NCI-H1417 treated with DMSO at 0.1 percent for 48 hours (cell line): ENCODE measurements at places on chromosomes 6 and 20.

DNA sequence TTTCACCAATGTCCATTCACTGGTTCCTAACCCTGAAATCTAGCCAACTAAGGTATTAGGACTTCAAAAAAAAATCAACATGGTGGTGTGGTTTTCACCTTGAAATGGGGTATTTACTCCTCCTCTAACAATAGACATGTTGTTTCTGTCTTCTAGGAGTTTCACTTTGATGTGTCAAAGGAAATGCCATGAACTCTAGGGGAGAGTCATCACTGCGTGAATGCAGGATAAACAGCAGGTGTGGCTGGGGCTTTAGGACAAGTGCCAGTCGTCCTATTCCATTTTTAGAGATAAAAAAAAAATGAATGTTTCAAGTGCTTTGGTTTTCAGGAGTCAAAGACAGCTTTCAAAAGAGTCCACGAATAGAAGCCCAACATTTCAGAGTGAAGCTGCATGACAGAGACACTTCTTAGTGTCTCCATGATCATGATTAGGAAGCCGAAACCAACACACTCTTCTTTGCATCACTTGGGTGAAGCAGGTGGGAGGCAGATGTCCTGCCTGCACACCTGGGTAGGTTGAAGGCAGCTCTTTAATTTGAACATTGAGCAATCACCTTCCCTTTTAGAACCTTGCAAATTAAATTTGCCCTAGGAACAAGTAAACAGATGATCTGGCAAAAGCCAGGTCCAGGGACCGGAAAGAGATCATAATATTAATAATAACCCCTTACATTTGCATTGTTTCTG lies 328.5 kb upstream of the PRDM1 start:
- DNase-seq, result peak; percentile 14

DNA sequence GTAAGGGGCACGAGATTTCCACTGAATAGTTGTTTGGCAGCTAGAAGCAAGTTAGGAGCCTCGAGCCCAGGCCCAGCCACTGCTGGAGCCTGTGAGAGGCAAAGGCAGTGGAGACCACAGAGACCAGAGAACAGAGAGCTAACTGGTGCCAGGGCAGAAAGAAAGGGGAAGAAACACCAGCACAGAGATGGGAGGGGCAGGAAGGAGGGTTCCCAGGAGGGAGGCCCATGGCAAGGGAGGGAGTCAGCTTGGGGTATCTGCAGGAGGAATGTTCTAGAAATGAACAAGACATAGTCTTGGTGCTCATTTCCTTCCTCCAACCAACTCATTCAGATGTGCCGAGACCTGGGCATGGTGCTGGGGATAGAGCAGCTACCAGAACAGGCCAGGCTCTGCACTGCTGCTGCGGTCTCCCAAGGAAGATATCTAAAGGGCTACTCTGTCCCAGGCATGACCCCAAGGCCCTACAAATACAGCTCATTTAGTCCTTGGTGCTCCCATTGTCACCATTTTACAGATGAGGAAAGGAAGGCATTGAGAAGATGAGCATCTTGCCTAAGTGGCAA lies 10.7 kb downstream of the ANGPT4 start:
- DNase-seq, result no peak

- no peak for DNase-seq
These were observed 38.4 kb upstream of the FUCA2 start for GRCh38 chr6:143549949-143550268.

DNA sequence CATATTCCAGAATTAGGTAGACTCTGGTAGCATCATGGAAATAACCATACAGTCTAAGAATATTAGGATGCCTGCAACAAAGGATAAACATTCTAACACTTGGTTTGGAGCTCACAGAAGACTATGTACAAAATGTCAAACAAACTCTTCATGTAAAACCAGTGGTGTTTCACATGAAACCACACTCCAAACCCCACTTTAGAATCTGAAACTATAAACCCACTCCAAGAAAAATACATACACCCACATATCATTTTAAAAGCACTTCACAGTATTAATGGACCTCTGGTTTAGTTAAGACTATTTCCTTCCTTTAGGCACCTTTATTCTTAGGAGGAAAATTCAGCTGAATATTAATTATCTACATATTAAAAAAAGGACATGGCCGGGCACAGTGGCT lies 10.5 kb downstream of the AURKA start:
- DNase-seq, result no peak

DNA sequence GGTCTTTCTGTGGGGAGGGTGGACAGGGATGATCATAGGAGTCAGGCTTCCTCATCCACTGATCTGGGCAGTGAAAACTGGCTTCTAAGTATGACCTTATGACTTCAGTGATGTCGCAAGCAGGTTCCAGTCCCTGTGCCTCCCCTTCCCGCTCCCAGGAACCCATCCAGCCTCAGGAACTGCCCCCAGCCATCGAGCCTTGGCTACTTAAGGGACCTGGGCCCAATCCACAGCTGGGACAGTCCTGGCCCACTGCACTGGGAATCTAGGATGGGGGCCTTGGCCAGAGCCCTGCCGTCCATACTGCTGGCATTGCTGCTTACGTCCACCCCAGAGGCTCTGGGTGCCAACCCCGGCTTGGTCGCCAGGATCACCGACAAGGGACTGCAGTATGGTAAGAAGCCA lies at the start of gene LBP:
TSS of gene LBP (plus strand) at position 236 of the 405 bp plus-strand sequence. CDS start at position 271, 35 bp downstream.
- no peak for DNase-seq

GRCh38 chr6:94372229-94372628 lies 952.9 kb upstream of the EPHA7 start:
- DNase-seq, result no peak

GRCh38 chr6:44057238-44057930 lies 69.9 kb downstream of the MRPL14 start:
- DNase-seq, result no peak

GRCh38 chr6:113980937-113981554 lies 10.1 kb upstream of the HDAC2 start:
- no peak for DNase-seq

- no peak for DNase-seq
These were observed 66.8 kb upstream of the MOCS1 start for GRCh38 chr6:40000964-40001515.

- no peak for DNase-seq
These were observed 9.6 kb downstream of the VSX1 start for GRCh38 chr20:25072226-25072811.

DNA sequence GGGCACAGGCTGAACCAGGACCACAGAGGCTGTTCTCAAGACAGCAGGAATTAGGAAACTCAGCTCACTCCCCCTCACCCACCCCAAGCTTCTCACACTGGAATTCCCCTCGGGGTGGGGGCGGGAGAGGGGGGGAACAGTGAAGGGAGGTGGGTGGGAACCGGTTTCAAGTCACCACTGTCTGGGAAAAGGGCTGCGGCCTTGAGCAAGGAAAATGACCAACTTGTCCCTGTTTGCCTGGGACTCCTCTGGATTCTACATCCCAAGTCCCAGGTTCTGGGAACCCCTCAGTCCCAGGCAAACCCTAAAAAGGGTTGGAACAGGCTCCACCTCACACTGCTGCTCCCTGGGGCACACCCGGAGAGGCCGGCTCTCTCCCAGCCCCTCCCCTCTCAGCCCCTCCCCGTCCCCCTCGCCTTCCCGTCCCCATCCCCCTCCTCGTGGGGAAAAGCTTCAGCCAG lies 230.7 kb downstream of the TFAP2C start:
- no peak for DNase-seq

GRCh38 chr6:34774967-34775366 lies 16.9 kb upstream of the BLTP3A start:
- DNase-seq, result no peak

DNA sequence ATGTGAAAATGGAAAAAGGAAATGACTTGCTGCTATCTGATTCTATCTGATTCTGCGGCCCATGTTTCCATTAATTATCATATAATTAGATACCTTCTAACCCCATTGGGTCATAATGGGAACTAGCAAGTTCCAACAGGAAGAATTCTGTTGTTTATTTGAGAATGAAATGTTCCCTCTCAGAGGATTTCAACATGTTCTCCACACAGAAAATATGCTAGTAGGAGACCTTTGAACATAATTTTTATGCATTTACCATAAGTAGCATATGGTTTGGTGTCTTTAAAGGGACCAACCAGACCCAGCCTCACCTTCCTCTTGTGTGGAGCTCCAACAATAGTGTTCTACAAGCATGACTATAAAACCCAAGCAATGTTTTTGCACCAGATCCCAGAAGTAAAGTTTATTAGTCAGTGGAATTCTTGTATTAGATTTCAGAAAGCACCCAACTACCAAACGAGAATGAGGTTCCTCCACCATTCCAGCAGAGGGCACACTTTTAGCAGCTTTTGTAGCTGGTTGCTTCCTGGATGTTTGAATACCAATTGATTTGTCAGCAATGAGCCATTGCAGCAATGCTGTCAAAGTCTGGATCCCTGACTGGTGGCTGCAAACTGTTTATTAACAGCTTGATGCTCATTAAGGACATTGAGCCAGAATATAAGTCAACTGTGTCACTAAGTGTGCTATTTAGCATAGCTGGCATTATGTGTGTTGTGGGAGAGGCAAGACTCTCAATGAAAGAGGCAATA lies 143.6 kb upstream of the GJE1 start:
- DNase-seq, result peak; percentile 19

DNA sequence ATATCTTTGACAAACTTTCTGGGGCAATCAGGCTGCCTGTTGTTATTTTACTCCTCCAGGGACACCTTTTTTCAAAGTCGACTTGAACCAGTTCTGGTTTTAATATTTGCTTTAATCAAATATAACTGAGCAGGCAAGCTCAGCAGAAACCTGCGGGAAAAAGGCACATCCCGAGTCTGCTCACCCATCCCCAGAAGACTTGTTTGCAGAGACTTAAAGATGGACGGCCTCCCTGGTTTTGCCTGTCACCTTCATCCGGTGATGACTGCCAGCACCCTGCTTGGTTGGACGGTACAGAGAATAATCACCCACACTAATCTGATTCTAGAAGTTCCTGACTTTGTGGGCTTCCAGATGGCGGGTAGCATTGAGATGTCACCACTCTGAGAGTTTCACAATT lies 36.8 kb downstream of the PPP1R3G start:
- no peak for DNase-seq

GRCh38 chr6:42748203-42748898 lies 2.4 kb upstream of the TBCC start:
- no peak for DNase-seq

- no peak for DNase-seq
These were observed 85.9 kb downstream of the PXDC1 start for GRCh38 chr6:3665608-3666007.

GRCh38 chr6:21163110-21163837 lies 430.3 kb upstream of the SOX4 start:
- no peak for DNase-seq

- no peak for DNase-seq
These were observed 95.9 kb upstream of the COL21A1 start for GRCh38 chr6:56343295-56343694.

DNA sequence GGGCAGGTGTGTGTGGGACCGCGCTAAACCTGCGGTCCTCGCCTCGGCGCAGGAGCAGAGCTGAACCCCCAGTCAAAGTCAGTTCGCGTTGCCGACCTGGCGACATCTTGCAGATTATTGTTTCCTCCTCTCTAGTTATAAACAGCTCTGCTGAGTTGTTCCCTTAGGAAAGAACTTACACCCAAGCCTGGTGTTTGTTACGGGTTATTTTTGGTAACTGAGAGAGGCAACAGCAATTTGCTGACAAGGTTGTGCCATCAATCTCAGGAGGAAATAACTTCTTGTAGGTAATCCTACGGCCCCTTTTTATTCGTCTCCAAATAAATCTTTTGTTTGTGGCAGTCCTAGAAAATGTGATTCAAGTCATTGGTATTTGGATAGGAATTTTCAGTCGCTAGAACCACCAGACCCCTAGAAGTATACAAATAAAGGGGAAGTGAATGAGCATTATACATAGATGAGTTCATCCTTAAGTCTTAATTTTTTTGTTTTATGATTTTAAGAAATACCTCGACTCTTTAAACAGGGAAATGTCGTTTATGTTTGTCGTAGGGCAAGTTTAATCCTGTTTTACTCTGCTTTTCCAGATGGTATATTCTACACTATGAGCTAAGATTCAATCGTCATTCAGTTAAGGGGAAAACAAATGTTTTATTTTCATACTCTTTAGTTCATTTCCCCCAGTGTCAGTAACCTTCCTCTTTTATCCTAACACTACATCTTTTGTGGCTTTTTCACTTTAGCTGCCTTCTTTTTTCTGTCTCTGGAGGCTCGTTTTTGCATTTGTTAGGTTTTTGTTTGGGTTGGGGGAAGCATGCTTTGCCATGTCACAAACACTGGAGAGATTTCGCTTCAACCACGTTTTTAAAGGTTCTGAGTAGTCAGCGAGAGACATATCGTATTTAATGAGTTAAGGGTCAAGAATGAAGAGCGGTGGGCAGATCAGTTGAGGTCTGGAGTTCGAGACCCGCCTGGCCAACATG lies 1.2 kb downstream of the PM20D2 start:
- no peak for DNase-seq

GRCh38 chr6:42197555-42198362 lies 3.0 kb upstream of the GUCA1B start:
- no peak for DNase-seq

- DNase-seq, result no peak
These were observed 140.8 kb downstream of the DTNBP1 start for GRCh38 chr6:15522026-15522425.

DNA sequence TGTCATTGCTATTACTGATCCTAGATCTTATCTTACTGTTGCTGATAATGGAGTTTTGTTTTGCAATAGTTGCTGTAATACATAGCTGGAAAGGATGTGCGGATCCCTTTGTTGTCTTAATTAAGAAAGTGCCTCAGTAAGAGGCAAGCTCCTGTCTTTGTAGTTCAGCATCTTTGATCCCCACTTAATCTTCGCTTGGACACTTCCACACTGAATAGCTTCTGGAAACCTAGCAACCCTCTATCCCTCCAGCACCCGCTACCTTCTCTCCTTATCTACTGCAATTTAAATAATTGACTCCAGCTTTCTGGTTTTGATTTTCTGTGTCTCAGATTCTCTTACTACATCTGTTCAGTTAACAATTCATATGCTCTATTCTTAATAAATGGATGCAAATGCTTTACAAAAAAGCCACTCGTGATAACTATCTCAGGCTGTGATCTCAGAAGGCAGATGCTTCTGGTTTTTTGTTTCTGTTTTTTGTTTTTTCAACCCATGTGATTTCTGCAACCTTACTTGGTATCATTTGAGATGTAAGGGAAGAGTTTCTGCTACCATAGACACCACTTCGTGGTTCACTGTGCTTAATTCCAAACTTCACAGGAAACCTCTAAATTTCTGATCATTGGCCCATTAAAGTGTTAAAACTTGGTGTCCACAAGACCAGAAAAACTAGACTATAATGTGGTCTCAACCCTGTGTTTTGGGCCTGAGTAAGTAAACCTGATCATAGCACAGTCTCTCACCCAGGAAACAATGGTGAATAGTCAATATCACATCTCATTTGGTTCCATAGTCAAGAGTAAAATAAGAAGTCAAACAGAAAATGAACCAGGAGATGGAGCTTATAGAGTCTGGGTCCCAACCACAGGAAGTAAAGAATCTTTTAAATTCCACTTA lies 352.1 kb upstream of the SOX4 start:
- no peak for DNase-seq

GRCh38 chr6:163620670-163621330 lies 206.3 kb downstream of the QKI start:
- no peak for DNase-seq

GRCh38 chr6:5286780-5287179 lies 25.5 kb downstream of the FARS2 start:
- no peak for DNase-seq

- DNase-seq, result no peak
These were observed 11.4 kb upstream of the ZBTB9 start for GRCh38 chr6:33443025-33443424.
